ENCODE measurements at places on chromosomes 5 and 9. TPM values are rescaled to one million over a fixed set of nuclear protein-coding genes. Genes with fewer than 3 reads are reported as not detected.

The SLC25A2 gene
- polyA plus RNA-seq = not detected

DNA sequence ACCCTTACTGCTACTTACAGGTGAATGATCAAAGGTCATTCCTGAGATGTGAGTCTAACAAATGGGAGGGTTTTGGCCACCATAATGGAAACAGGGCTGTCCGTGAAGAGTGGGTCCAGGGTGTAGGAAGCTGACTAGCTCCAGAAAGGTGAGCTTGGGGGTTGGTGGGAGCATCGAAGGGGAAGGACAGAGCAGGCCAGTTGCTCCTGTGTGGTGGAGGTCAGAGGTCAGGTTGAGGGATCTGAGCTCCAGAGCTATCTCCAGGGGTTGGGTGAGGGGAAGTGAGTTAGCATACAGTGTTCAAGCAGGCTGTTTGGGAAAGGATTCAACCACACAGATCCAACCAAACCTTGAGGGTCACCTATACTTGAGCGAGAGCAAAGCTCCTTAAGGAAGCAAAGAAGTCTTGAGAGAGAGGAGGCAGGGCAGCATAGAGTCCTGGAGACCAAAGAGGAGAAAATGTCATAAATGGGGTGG lies 18.7 kb upstream of the GLDC start:
- no peak for DNase-seq

The TUSC1 gene
- polyA plus RNA-seq = 16.7 TPM

DNA sequence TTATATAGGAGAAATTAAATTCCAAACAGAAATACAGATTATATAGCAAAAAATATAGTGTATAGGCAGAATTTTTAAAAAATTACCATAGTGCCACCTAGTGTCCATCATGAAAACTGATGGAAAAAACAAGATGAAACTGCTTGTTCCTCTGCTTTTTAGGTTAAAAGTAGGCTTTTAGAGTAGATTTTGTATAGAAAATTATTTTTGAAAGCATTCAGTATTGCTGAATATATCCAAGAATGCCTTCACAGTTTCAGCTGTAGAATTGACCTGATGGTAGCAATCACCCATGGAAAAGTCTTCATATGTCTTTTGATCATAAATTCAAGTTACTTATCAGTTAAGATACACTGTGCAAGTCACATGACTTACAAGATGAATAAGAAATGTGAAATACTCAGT lies 19.7 kb downstream of the RIOK2 start:
- DNase-seq = no peak

DNA sequence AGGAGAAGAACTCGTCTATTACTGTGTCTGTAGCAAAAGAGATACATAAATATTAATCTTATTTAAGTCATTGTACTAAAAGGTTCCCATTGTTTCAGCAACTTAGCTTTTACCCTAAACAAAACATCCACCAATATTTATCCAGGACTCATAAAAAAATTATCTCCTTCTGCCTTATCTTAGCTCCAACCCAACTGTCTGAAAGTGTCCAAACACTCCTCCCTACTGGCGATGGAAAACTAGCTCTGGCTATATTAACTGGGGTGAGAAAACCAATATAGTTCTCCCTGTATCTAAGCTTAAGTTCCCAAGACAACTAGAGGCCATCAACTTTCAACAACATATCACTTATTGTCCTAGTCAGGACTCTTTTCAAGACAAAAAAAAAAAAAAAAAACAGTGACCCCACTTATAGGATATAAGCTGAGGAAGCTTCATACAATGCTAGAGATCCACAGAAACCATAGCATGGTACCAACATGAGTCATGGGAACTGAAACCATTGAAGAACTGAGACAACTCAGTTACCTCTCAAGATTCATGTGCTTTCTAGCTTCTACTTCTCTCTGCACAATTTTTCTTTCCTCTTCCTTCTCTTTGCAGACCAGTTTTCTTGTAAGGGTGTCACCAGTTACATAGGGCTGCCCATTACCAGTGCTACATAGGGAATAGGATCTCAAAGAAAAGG lies 150.7 kb upstream of the RASA1 start:
- DNase-seq = no peak

- no peak for DNase-seq
Observed at GRCh38 chr5:160339406-160340130, 27.2 kb upstream of the CCNJL start.

- DNase-seq = no peak
Observed at GRCh38 chr5:175096469-175097165, 347.4 kb downstream of the DRD1 start.

DNA sequence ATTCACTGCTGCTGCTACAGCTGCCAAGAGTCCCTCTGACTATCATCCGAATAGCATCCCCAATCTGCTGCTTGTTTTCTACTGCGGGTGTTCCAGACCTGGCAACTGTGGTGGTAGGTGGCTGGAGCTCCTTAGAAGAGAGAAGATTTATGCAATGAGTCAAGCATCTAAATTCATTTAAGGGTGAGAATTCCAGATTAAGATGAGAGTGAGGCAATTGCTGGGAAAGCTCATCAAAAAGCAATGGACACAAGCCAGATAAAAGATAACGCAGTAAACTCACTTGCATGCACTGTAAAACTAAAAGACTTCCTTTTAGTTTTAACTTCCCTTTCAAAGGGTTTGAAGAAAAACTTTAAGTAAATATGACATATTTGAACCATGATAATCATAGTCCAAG lies 3.9 kb downstream of the PLK2 start:
- DNase-seq = no peak

The FBP2 gene
- polyA plus RNA-seq = not detected

DNA sequence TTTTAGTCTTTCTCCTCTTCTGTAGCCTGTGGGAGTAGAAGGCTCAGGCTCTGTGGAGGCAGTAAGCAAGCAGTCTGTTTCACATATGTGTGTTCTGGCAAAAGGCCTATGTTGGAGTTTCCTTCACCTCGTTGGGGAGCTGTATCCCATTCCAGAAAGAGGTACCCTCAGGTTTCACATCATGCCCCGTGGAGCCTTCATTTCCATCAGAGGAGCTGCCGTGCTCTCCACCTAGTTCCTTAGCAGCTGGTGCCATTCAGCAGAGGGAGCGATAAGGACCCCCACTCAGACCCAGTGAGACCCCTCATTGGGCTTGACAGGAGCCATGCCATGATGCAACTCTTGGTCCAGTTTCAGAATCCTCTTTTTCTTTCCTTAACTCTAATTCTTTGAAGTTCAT lies 50.6 kb upstream of the ANGPTL2 start:
- no peak for DNase-seq

DNA sequence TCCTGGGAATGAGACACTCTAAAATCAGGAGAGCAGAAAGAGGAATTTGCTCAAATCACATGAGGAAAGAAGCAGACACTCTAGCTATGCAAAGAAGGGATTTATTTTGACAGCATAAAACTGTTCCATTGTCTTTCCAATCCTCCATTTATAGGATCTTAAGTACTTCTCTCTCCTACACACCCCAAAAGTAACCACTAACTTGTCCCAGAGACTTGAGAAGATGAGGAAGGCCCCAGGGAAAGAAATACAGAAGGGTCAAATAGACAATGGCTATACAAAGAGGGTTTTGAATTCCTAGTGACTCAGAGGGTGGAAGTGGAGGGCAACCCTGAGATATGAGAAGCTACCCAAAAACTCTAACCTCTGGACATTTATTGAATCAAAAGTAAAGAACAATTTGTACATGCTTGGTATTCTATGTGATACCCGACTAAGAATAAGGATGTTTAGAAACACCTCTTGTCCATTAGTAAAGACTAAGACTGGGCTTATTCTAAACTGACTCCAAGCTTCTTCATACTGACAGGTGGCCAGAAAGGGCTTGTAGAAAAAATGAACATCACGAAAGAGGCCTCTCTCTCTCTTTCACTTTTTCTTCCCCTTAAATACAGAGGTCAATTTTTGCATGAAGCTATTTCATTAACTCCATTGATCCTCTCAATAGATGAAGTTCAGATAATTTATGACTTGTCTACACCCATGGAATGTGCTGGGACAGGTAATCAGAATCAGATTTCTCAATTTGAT lies 20.6 kb downstream of the DMAC1 start:
- DNase-seq = no peak

GRCh38 chr9:94140418-94140780 lies 56.1 kb downstream of the PTPDC1 start:
- no peak for DNase-seq

GRCh38 chr9:82526577-82526976 lies 536.4 kb downstream of the RASEF start:
- DNase-seq = no peak

- DNase-seq = no peak
Observed at GRCh38 chr9:91182429-91183225, 179.1 kb downstream of the AUH start.

DNA sequence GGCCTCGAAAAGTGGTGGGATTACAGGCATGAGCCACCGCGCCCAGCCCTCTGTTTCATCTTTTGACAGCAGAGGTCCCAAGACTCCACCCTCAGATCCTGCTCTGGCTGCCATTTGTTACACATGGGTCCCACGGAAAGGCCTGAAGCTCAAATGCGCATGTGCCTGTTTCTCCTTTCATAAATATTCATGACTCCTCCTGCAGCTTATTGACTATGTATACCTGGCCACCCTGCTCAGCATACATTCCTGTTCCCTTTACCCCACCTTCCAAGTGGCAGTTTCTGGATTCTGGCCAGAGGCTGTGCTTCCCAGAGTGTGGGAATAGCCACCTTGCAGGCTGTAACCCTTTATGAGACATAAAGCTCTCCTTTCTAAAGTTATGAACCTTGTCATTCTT lies 46.5 kb downstream of the AUH start:
- no peak for DNase-seq

The ITGA2 gene
- polyA plus RNA-seq = 4.9 TPM

The LCN1 gene
- not detected for polyA plus RNA-seq

DNA sequence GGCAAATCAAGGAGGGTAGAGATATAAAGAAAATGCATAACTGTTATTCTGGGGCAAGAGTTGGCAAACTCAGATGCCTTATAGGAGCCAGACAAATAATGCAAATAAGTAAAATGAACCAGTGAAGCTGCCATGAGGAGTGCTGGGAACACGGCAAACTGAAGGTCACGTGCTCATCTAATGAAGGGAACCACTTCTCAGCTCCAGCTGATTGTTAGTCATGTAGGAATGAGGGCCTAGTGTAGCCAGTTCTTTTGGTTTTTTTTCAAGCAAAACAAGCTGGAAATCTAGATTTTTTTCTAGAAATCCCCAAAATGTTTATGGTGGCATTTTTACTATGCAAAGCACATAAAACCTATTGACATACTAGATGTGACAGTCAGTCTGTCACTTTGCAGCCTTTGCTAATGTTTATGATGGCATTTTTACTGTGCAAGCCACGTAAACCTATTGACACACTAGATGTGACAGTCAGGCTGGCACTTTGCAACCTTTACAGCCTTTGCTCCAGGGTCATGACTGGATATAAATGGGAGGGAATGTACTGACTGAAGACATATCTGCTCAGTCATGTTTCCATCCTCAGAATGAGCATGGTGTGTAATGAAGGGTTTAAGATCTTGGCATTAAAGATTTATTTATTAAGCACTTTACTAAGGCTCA lies 39.4 kb downstream of the RUSC2 start:
- no peak for DNase-seq

DNA sequence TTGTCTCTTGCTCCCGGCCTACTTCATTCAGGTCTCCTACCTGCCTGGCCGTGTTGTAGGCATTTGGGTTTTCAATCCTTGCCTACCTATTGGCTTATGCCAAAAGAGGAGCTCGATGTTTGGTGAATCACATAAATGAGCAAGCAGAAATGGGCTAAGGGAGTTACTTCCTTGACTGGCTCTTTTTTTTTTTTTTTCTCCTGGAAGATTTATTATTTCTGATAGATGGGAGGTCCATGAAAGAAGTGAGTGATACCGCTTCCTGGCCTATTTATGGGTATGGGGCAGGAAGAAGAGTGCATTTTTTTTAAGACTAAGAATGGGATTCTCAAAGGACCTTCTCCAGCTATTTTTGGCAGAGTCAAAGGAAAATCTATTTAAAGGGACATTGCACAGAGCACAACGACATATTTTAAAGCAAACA lies 294.1 kb downstream of the ARHGAP26 start:
- peak; percentile 74 for DNase-seq

GRCh38 chr9:69762527-69762926 lies 2.7 kb upstream of the PTAR1 start:
- no peak for DNase-seq

The TERT gene
- not detected for polyA plus RNA-seq

DNA sequence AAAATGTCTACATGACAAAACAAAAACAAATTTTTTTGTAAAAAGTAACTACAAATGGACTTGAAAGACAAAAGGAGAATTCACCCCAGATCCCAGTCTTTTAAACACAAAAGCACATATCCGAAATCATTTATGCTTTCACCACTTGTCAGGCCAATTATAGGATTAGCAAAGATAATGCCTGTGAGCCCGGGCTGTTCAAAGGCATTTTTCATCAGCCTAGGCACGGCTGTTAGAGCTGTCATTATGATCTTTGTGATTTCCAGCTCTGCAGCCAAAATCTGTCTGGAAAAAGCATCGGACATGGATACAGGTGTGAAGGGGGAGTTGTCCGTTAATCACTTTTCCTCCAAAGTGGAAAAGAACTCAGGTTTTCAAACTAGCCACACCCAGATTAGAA lies 23.6 kb upstream of the RAB14 start:
- no peak for DNase-seq

The AFAP1L1 gene
- polyA plus RNA-seq = 4.8 TPM

Data from kidney (tissue), 22 donors.